Right hindlimb (tissue), 1 donor: ENCODE measurements at places on chromosomes 11 and 22.

- no peak for DNase-seq
Measured at GRCh38 chr11:88575916-88576315, 238.4 kb upstream of the CTSC start.

DNA sequence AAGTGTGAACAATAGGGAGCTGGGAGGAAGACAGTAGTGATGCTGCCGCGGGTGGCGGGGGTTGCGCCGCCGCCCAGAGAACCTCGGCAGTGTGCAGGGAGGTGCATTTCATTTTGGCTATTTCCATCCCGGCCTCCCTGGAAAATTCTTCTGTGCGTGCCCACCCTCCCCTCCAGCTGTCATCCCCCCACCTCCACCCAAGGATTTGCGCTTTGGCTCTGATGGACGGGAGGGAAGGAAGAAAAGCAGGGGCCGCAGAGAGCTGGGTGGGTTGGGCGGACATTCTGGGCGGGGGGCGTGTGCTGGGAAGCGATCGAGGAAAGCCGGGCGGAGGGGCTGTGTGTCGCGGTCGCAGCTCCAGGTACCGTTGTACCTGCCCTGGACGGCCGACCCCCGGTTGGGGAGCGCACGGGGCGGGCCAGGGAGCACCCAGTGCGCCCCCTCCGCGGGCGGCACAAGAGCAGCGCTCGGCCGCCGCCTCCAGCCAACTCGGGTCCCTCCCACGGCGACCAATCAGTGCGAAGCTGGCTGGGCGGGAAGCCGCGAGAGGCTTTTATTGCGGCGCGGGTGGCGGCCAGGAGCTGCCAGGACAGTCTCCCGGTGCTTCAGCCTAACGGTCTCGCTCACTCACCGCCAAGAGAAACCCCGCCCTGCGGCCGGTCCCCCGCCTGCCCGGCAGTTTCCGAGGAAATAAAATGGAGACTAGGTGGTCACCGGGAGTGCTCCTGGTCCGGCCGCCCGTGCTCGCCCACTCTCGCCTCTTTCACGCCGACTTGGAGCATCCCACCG lies 1.6 kb downstream of the NCAM1 start:
- peak; percentile 85 for DNase-seq

GRCh38 chr11:109132539-109132938 lies 289.5 kb upstream of the C11orf87 start:
- DNase-seq, result no peak

GRCh38 chr11:119115484-119116234 lies 5.7 kb upstream of the HINFP start:
- DNase-seq, result no peak

GRCh38 chr11:63835158-63835545 lies 3.8 kb upstream of the MARK2 start:
- no peak for DNase-seq

DNA sequence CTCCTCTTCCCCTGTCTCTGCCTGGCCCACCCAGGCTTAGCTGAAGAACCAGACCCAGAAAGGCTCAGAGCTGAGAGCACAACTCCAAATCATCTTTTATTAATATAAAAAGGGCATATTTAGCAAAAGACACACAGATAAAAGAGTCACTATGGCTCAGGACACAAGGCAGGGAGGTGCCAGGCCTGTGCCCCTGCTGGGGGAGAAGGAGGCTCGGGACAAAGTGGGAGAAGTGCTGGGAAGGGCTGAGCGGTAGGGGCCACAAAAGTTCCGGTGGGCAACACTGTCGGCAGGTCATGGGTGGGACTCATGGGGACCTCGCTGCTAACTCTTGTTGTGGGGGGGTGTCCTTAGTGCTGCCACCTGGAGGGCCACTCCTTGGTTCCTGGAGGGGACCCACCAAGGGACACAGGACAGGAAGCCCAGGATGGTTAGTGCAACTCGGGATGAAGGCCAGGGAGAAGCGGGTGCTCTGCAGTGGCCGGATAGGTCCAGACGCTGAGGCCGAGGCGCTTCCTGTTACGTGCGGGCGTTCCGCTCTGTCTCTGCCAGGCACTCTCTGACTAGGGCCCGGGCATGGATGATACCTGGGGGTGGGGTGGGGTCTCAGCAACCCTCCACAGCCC lies 1.4 kb upstream of the PITPNM1 start:
- DNase-seq, result no peak

DNA sequence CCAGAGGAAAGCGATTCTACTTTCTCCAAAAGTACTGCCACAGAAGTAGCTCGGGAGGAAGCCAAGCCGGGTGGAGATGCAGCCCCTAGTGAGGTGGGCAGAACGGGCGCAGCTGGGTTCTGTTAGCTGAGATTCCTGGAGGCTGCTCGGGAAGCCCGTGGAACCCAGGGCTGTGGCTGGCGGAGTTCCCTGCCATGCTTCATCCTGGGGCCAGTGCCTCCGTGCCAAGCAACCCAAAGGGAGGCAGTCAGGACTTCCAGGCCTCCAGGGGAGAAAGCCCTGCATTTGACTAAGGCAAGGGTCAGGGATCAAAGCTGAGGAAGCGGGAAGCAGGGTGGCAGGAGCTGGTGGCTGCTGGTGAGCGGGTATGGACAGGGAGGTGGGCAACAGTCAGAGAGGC lies 6.7 kb upstream of the TRMU start:
- no peak for DNase-seq

GRCh38 chr22:50276143-50276542 lies 6.0 kb upstream of the MAPK11 start:
- DNase-seq, result peak; percentile 55

DNA sequence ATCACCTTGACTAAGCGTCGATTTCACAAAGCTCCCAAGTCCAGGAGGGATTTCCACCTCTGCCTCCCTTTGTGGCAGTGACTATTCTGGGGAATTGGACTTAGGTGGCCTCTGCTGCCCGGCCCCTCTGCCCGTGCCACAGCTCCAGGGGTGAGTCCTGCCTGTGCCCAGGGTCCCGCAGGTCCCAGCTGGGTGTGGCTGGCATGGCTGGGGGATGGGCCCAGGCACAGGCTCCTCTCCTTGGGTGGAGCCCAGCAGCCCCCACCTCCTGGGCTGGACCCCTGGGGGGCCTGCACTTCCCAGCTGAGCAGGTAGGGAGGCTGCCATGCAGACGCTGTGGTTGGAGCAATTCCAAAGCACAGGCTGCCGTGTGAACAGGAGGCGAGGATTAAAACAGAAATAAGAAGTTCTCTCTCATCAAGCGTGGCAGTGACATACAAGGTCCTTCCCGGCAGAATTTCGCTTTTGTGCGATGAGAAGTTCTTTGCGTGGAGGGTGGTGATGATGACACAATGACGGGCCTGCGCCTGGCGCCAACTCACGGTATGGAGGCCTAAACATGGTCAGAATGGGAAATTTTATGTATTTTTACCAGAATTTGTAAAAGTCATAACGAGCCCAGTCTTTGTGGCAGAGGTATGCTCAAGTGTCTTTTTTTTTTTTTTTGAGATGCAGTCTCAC lies 107.3 kb downstream of the BRD1 start:
- no peak for DNase-seq

GRCh38 chr11:76317296-76317695 lies 63.6 kb downstream of the THAP12 start:
- no peak for DNase-seq

- no peak for DNase-seq
Measured at GRCh38 chr11:111633756-111634362, 31.6 kb downstream of the SIK2 start.

DNA sequence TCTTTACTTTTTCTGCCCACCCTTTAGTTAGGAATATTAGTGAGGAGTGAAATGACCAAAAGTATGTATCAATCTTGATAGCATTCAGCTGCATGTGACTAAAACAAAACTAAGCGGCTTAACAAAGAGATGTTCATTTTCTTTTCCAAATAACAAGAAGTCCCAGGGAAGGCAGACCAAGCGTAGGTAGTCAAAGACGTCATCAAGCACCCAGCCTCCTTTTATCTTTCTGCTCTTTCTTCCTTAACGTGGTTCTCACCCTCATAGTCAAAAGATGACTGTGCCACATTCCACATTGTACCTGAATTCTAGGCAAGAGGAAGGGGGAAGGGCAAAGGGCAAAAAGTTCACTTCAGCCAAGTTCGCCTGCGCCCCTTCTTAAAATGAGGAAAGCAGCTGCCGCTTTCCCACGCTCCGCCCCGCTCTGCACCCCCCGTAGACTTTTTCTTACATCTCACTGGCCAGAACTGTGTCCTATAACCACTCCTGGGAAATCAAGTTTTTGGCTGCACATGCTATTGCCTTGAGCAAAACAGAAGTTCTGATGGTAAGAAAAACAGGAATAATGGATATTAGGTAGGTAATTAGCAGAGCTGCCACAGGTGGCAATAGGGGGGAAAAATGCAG lies 14.6 kb upstream of the PGM2L1 start:
- DNase-seq, result no peak

- DNase-seq, result no peak
Measured at GRCh38 chr11:71454470-71455113, 1.6 kb downstream of the NADSYN1 start.

GRCh38 chr11:96055706-96056387 lies 131.9 kb upstream of the MTMR2 start:
- no peak for DNase-seq

GRCh38 chr11:117796872-117797529 lies at the start of gene DSCAML1:
DSCAML1 (minus strand) TSS chr11:117797216; CDS start chr11:117797079, 137 bp downstream.
- no peak for DNase-seq

- DNase-seq, result peak; percentile 94
Measured at GRCh38 chr11:10930972-10931760, 73.3 kb upstream of the ZBED5 start.

GRCh38 chr11:128775468-128775867 lies 81.6 kb downstream of the FLI1 start:
- no peak for DNase-seq

DNA sequence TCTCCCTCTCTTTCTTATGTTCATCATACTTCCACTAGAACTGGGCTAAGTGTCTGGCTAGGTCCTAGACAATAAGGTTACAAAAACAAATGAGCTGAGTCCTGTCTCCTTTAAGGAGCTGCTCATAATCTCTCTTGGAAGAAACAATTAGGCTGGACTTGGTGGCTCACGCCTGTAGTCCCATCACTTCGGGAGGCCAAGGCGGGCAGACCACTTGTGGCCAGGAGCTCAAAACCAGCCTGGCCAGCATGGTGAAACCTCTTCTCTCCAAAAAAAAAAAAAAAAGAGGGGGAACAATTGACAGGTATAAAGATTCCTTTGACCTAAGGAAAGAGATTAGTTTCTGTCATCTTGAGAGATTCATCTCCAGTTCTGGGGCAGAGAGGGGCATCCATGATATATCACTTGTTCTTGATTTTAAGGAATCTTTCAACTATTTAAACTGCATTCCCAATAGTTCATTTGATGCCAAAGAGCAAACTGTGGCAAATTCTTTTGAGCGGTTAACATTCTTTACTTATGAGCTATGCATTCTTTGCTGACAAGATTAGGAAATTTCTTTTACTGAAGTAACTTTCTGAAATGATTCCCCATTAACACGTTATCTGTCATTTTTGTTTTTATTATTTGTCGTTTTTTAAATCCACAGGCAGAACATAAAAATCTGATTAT lies 125.5 kb downstream of the C11orf87 start:
- no peak for DNase-seq

DNA sequence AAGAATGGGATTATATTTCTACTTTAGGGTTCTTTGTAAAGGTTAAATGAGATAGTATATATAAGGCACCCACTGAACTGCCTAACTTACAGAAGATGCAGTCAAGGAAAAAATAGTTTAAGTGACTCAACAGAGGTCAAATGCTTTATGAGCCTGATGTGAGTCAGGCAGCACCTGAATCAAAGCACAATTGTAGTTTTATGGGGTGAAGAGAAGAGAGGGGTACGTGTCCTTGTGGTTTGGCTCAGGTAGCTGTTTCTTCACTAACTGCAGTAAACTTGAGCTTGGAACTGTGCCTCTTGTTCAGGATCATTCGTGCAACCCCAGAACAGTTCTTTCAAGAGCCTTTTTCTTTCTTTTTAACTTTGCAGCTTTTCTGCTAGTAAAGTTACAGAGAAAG lies 125.2 kb upstream of the SPON1 start:
- DNase-seq, result no peak

DNA sequence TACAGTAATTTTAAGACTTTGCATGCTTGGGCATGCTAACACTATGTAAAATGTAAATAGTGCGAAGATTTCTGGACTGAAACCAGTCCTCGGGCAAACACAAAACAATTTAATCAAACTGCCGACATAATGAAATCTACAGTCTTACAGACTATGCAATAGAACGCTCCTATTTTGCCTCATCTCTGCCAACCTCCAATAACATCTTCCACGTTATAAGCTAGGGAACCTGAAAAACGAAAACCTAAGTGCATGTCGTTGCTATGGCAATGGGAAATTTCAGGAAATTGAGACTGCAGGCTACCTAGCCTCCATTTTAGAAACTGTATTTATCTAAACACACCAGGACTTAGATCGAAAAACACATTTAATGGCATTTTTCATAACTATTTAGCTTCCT lies 1.1 kb downstream of the CSTF3 start:
- DNase-seq, result no peak

- DNase-seq, result no peak
Measured at GRCh38 chr22:44172370-44173108, 8.2 kb upstream of the PARVG start.

- DNase-seq, result no peak
Measured at GRCh38 chr11:116187026-116187425, 585.8 kb downstream of the BUD13 start.

DNA sequence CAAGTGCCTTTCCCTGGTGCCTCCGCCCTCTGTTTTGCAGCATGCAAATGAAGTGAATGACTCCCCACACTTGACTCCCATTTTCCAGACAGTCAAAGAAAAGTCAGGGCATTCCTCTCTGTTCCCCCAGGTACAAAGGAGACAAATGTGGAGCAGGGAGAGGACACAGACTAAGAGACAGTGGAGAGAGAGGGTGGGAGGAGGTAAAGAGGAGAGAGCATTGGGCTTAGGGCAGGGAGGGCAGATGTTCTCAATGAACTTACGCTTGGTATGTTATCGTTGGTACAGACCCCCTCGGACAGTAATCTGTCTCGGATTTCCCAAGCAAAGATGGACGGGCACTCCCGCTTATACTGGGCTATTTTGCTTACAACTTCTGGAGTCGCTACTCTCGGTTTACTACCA lies 9.8 kb downstream of the PAX6 start:
- no peak for DNase-seq

DNA sequence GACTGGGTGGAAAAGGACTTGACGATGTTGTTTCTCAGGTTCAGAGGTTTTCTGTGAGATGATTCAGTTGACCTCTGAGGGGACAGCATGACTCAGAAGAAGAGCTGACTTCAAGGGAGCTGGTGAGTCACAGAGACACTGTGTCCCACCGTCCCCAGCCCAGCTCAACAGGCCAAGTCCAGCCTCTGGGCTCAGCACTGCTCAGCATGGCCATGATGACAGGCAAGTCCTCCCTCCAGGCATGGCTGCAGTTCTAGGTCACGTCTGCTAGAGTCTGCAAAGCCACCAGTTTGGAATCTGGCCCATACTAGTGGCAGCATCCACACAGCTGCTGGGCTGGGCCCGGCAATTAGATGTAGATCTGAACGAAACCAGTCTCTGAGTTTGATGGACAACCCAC lies 12.9 kb downstream of the TRIM29 start:
- DNase-seq, result no peak

GRCh38 chr11:3216027-3216525 lies 2.5 kb downstream of the MRGPRG start:
- DNase-seq, result peak; percentile 11
